Tibial nerve (tissue), 4 donors: ENCODE measurements at places on chromosomes 2 and 18.

GRCh38 chr2:231356466-231356844, 39.1 kb upstream of the B3GNT7 start:
- DNase-seq, result no peak

- no peak for DNase-seq
Measured at GRCh38 chr18:47204908-47205522, 28.9 kb upstream of the IER3IP1 start.

GRCh38 chr2:207290833-207291624, 125.3 kb upstream of the KLF7 start:
- no peak for DNase-seq

- no peak for DNase-seq
Measured at GRCh38 chr2:119004602-119005001, 62.6 kb downstream of the MARCO start.

DNA sequence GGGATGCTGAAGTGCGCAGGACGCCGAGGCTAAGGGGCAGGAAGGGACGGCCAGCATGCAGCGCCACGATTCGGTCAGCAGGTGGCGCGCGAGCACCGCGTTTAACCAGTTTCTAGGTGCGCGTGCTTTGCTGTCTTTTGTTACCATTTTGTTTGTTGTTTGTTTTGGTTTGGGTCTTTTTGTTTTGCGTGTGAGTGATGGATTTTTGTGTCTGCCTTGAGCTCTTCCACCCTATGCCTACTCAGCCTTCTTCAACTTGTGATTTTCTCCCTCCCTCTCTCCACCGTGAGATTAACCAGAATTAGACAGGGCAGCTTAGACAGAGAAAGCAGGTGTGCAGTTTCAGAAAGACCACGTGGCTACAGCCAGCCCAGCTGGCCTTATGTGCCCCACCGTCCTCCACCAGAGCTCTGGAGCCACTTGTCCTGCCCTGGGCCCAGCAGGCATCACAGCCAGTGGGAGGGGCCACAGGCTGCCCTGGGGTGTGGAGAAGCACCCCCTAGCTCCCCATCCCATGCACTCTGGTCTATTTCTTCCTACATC, 180.2 kb downstream of the RNF144A start:
- DNase-seq, result peak; percentile 70

DNA sequence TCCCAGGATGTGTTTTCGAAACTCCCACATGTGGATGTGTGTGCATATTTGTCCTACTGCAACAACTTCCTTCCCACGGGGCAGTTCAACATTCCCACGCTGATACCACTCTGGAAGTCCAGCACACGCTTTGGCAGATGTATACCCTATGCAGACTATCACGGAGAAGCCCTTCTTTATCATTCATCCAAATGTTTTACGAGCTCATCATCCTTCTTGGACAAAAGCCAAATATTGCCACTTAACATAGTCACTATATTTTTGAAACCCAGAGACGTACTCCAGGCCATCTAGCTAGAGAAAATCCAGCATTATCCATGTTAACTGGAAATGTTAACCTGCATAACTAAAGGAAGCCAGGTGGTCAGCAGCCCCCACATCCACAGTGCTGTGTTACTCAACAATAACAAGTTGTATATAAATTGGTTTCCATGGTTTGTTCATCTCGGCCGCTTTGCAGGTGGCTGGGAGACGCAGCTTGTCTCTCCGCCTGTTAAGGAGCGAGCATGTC, 131.5 kb downstream of the ZNF532 start:
- no peak for DNase-seq

- no peak for DNase-seq
Measured at GRCh38 chr2:126889071-126889470, 9.6 kb upstream of the TEX51 start.
